ENCODE measurements at places on chromosomes 11 and 22. TPM values are rescaled to one million over a fixed set of nuclear protein-coding genes. Genes with fewer than 3 reads are reported as not detected.

The NCAM1 gene
- 0.40 TPM for total RNA-seq

The SPI1 gene
- not detected for total RNA-seq

The PPFIBP2 gene
- 3.2 TPM for total RNA-seq

The MS4A14 gene
- total RNA-seq: not detected

The TPBGL gene
- 0.07 TPM for total RNA-seq

The CHID1 gene
- total RNA-seq: 38.3 TPM

The XKR3 gene
- total RNA-seq: not detected

The FOSL1 gene
- total RNA-seq: 41.6 TPM

The ARHGEF17 gene
- total RNA-seq: 20.2 TPM

The PLCB3 gene
- 61.6 TPM for total RNA-seq

The C11orf65 gene
- total RNA-seq: 0.14 TPM

The TMEM191C gene
- total RNA-seq: 0.07 TPM

The OR4A15 gene
- total RNA-seq: not detected

The OR52A1 gene
- not detected for total RNA-seq
